Stimulated activated CD8-positive, alpha-beta memory T cell treated with anti-CD3 and anti-CD28 coated beads, Interleukin-4, amount 100 ng/mL, for 1 hour (primary cell): ENCODE measurements at places on chromosomes 7 and 10.

DNA sequence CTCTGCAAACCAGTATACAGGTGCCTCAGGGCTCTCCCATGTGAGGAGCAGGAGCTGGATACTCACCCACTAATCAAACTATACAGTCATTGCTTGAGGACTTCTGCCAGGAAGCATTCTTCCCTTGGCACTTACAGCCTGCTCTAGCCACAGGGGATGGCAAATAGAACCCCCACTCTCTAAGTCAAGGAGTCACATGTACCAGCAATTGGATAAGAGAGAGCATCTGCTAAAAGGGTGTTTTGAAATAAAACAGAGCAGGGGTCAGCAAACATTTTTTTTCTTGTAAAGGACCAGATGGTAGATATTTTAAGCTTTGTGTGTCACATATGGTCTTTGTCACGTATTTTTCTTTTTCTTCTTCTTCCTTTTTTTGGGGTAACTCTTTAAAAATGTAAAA, 865.2 kb upstream of the GHITM start:
- DNase-seq, result no peak

DNA sequence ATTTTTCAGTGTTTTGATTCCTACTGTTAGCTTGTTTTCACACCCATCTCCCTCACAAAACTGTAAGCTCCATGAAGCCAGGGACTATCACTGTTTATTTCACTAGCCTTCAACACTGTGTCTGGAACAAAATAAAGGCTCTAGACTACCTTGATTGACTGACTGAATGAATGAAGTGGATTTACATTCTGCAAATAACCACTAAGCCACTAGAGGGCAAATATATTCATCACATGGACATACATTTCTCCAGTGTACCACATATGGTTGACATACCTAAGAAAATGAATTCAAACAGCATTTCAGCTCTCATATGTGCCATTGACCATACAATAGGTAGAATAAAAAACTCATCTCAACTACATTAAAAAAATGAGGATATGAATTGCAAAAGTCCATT, 185.9 kb downstream of the RAB11FIP2 start:
- no peak for DNase-seq

- DNase-seq, result no peak
Observed at GRCh38 chr7:14228341-14228740, 238.9 kb upstream of the ETV1 start.

GRCh38 chr7:74586258-74587175, 71.0 kb upstream of the GTF2I start:
- no peak for DNase-seq

DNA sequence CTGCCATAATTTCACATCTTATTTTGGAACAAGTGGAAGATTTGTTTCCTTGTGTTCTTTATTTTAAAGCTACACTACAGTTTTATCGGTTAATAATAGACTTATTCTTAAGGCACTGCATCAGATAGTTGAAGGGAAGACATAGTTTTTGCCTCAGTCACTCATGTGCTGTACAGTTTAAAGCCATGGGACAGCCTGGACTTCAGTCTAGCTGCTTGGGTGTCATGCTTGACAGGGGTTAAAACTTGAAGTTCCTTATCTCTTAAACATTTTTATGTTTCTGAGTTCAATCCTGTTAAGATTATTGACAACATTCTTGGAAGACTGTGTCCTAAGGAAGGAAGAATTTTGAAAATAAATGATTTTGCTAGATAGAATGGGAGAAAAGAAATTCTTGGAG, 49.7 kb downstream of the PPP1R9A start:
- no peak for DNase-seq

- no peak for DNase-seq
Observed at GRCh38 chr10:30985512-30985911, 46.2 kb downstream of the ZNF438 start.

- DNase-seq, result no peak
Observed at GRCh38 chr10:90787393-90788198, 70.2 kb downstream of the HTR7 start.

GRCh38 chr7:128801667-128802418, 10.1 kb downstream of the CCDC136 start:
- DNase-seq, result no peak

DNA sequence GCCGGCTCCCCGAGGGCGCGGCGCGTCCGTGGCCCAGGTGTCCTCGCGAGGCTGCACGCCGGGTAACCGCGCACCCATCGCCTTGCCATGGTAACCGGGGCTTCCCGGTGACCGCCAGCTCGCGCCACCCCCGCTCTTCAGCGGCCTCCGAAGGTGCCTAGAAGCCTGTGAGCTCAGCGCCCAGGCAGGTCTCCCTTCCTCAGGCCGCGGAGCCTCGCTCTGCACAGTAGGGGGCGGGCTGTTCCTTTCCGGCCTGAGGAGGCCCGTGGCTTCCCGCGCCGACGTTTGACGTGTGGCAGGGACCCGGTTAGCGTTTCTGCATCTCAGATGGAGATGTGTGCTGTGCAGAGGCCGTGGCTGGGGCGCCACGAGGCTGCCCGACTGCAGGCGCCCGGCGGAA, 117.1 kb downstream of the DYNC2I1 start:
- no peak for DNase-seq
